A172 (cell line): ENCODE measurements at places on chromosomes 16 and 17. TPM values are rescaled to one million over a fixed set of nuclear protein-coding genes. Genes with fewer than 3 reads are reported as not detected.

SMIM36 gene
- total RNA-seq, result not detected in 2 replicates

CHTF8 gene
- total RNA-seq, result 30.5 and 36.0 TPM in 2 replicates

GAS2L2 gene
- total RNA-seq, result not detected in 2 replicates

NPIPB9 gene
- total RNA-seq, result 0.83 TPM in 1 of 2 replicates, not detected in the other

CRHR1 gene
- 0.05 and 0.10 TPM in 2 replicates for total RNA-seq

TEN1 gene
- total RNA-seq, result 23.4 and 28.4 TPM in 2 replicates

NLRC5 gene
- 15.0 and 20.2 TPM in 2 replicates for total RNA-seq

KRTAP16-1 gene
- not detected in 2 replicates for total RNA-seq

CLDN9 gene
- 0.16 TPM in 1 of 2 replicates, not detected in the other for total RNA-seq

KCTD13 gene
- total RNA-seq, result 11.0 and 12.5 TPM in 2 replicates

SAMD14 gene
- 0.50 and 0.62 TPM in 2 replicates for total RNA-seq

FBXW10 gene
- total RNA-seq, result not detected in 2 replicates

C16orf92 gene
- total RNA-seq, result not detected in 2 replicates

ZFPM1 gene
- total RNA-seq, result 0.95 and 1.4 TPM in 2 replicates

TSNAXIP1 gene
- total RNA-seq, result 0.05 and 0.55 TPM in 2 replicates

IRF8 gene
- total RNA-seq, result 0.05 and 0.12 TPM in 2 replicates

MEFV gene
- 0.29 TPM in 1 of 2 replicates, not detected in the other for total RNA-seq

CMC2 gene
- total RNA-seq, result 197 and 288 TPM in 2 replicates

SEZ6L2 gene
- 22.1 and 24.9 TPM in 2 replicates for total RNA-seq

CLCN7 gene
- total RNA-seq, result 79.9 and 86.3 TPM in 2 replicates

PPP1R1B gene
- not detected in 2 replicates for total RNA-seq

HS3ST6 gene
- not detected in 2 replicates for total RNA-seq

CSH2 gene
- total RNA-seq, result not detected in 2 replicates

KRT32 gene
- 0.12 TPM in 1 of 2 replicates, not detected in the other for total RNA-seq

HEATR3 gene
- total RNA-seq, result 27.2 and 38.7 TPM in 2 replicates
